ENCODE measurements at places on chromosomes 1 and 21.

- DNase-seq: no peak
Observed at GRCh38 chr1:222229672-222230312, 318.1 kb downstream of the HHIPL2 start.

DNA sequence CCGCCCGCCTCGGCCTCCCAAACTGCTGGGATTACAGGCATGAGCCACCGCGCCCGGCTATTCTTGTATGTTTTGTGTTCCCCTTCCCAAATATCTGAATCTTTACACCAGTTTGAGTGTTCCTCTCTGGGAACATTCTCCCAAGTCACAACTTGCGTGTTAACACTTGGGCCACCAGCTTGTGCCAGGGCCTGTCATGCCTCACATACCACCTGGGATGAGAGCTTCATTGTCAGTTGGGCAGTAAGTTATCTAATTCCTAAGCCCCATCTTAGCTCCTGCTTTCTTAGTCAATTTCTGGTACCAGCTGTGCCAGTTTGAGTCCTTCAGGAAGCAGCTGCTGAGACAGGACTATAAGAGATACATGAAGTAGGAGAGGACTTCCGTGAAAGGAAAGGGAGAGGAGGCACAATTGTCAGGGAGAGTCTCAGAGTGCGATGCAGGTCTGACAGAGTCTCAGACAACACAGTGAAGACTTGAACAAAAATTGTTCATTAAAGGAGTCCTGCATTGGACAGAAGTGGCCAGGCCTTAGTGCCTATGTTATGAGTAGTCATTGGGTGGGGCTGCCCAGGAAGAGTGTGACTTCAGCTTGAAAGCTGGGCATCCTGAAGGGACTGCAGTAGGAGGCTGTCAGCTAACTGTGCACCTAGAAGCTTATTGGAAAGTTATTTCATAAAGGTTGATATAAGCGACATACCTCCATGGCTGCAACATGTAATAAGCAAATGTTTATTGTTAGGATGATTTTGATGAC lies 17.3 kb downstream of the ZFYVE9 start:
- DNase-seq: peak; percentile 55

DNA sequence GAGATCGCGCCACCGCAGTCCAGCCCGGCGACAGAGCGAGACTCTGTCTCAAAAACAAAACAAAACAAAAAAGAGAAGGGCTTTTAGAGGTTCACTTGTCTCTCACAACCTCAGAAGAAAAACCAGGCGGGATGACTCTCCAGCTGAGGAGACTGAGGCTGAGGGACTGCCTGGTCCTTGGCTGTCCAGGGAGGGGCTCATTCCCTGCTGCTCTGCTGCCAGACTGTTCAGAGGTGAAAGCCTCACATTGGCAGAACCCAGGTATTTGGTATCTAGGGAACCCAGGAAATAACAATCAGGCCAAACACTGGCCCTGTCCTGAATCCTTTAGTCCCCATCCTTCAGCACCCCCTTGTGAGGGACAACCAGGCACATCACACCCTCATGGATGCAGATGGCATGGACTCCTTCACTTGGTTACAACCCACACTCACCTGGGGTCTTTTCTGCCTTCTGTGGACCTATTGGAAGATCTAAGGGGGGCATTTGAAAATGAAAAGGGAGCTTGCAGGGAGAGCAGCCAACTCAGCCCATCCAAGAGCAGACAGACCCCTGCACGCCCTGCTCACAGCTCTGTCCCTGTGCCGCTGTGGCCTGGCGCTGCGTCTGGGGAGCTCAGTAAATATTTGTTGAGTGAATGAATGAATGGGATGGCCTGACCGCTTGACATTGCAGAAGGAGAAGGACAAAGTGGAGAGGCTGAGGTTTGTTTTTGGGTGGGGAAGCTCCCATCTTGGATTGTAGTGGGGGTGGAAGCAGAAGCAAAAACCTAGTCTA lies 33.4 kb downstream of the CD247 start:
- no peak for DNase-seq

DNA sequence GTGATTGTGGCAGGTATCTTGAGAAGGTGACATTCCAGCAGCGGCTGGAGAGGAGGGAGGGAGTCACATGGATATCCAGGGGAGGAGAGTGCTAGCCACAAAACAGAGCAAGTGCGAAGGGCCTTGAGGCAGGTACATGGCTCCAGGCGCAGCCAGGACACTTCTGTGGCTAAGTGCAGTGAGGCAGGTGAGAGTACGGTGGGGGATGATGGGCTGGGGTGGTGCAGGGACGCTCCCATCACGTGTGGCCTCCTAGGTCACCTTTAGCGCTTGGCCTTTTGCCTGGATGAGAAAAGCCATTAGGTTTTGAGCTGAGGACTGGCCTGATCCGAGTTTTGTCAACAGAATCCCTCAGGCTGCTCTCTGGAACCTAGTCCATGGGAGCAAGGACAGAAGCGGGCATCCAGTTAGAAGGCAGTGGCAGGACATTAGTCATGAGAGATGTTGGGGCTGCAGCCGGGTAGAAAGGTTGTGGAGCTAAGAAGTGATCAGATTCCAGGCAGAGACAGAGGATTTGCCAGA lies 31.6 kb downstream of the SMYD2 start:
- DNase-seq: no peak

- DNase-seq: no peak
Observed at GRCh38 chr1:119631433-119632102, 16.5 kb downstream of the ZNF697 start.

GRCh38 chr1:154983776-154984466 lies 777 bp downstream of the FLAD1 start:
- no peak for DNase-seq

DNA sequence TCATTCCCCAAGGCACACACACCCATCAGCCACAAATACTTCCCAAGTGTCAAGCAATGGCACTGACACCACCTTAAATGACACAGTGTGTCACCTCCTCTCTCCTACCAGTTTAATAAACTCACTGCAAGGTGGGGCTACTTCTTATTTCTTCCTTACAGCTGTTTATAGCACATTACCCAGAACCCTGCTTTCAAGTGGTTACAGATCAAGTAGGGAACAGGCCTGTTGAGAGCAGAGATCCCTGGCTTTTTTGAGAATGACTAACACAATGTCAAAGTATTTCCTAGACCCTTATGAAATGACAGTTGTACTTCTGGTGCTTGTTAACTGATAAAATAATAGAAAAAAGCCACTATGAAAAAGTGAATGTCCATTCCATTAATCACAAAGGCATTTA lies 19.8 kb downstream of the ZBTB17 start:
- no peak for DNase-seq

GRCh38 chr1:25476186-25477097 lies 45.7 kb downstream of the MACO1 start:
- no peak for DNase-seq

DNA sequence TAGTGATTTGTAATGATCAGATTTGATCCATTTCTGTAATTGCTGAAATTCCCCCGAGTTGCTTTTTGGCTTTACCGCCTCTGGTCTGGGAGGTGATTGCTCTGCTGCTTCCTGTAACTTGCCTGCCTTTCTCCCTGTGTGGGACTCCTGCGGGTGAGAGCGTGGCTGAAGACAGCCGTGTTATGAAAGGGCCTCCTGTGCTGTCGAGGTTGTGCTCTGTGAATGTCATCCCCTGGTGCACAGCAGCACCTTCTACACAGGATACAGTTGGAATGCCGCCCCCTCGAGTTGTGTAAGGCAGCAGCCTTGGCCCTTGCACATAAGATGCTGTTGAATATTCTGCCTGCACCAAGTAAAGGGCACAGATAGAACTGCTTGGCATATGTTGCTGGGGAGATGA lies 5.9 kb downstream of the SOD1 start:
- no peak for DNase-seq

GRCh38 chr1:180533266-180533987 lies 25.3 kb upstream of the OVAAL start:
- peak; percentile 74 for DNase-seq

DNA sequence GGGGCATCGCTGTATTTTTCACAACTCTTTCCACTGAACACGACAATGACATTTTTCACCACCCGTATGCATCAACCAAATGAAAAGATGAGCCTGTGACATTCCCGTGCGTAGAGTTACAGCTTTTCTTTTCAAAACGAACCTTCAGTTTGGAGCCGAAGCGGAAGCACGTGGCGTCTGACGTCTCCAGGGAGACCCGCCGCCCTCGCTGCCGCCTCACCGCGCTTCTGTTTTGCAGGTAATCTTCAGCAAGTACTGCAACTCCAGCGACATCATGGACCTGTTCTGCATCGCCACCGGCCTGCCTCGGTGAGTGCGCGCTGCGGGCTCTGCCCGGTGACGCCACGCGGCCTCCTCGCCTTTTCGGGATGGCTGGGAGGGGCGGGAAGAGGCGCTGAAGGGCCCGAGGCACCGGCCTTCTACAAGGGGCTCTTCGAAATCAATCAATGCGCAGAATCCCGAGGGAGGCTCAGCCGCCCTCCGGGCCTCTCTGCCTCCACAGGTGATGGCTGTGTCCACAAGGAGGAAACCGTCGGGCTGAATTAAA lies 32.6 kb downstream of the PDE9A start:
- DNase-seq: no peak

GRCh38 chr1:101365186-101365585 lies 128.4 kb downstream of the S1PR1 start:
- no peak for DNase-seq
